ENCODE measurements at places on chromosomes 7 and 10.

- no peak for DNase-seq
These were observed 22.5 kb downstream of the ORC5 start for GRCh38 chr7:104185346-104185745.

- no peak for DNase-seq
These were observed 345.5 kb downstream of the LRMDA start for GRCh38 chr10:75776738-75777504.

DNA sequence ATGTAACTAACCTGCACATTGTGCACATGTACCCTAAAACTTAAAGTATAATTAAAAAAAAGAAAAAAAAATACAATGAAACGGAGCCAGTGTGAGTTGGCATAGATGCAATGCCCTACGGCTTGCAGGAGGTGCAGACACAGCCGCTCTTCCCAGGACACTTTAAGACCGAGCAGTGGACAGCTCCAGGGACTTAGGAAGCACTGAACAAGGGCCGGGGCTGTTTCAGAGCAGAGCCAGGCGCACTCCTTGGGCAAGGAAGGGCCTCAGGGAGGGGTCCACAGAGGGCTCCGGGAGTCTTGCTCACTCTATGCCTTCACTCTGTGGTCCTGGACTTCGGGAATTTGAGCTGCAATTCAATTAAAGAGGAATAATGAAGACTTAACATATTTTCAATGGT lies 355.3 kb downstream of the TCERG1L start:
- DNase-seq: no peak

- no peak for DNase-seq
These were observed 115.7 kb upstream of the GDF10 start for GRCh38 chr10:47184273-47184672.

- DNase-seq: no peak
These were observed 628.3 kb upstream of the PFKP start for GRCh38 chr10:2439000-2439399.

- DNase-seq: no peak
These were observed 7.9 kb upstream of the NSUN5 start for GRCh38 chr7:73316521-73316920.

- DNase-seq: no peak
These were observed 2.8 kb downstream of the GFRA1 start for GRCh38 chr10:116270126-116270770.

DNA sequence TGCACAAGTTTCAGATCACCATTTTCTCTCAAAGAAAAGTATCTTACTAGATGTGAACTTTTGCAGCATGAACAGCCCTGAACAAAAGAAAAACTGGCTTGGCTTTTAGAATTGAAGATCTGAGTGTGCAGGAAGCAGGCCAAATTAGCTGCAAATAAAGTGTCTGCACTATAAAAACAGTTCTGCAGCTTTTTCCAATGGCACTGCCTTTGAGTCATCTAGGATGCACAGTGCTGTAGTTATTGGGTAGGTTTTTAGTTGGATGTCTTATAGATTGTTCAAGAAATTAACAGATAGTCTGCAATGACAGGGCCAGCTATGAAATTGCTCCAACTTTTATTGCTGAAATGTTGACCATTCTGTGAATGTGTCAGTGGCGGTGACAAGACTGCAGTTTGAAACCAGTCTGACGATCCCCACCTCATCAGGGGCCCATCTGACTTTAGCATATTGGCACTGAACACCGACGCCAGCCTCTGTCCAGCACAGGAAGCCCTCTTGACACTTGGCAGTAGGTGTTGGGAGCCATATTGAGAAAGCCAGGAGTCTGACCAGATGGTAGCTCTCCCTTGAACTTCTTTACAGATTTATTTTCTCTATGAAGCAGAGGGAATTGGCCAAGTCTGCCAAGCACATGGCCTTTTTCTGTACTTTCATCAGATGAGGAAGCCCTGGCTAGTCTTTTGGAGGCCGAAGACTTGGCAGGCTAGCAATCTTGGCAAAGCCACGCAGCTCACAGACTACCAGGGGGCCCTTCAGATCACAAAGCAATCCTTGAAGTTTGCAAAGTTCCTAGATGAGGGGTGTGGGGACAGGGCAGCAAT lies 490.6 kb downstream of the NEBL start:
- DNase-seq: no peak

- no peak for DNase-seq
These were observed 139.3 kb downstream of the GLI3 start for GRCh38 chr7:42097752-42098151.

GRCh38 chr10:83075815-83076355 lies 1063.4 kb upstream of the GHITM start:
- no peak for DNase-seq

DNA sequence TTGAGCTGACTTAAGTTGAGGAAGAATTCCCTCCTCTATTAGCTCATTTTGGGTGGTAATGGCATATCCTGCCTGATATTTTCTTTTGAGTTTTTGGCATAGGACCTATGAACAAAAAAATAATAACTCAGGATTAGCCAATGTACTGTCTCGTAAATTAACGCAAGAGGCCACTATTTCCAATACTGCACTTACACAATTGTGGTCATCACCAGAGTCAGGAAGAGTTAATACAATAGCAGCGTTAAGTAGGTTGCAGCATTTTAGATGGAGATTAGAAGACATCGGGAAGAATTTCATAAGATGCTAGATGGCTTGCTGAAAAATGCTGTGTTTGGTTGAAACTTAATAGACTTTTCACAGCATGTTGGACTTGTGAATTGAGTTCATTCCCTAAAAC lies 36.4 kb downstream of the ANTXRL start:
- DNase-seq: no peak

GRCh38 chr10:3330663-3331062 lies 158.1 kb upstream of the PITRM1 start:
- DNase-seq: peak; percentile 57

DNA sequence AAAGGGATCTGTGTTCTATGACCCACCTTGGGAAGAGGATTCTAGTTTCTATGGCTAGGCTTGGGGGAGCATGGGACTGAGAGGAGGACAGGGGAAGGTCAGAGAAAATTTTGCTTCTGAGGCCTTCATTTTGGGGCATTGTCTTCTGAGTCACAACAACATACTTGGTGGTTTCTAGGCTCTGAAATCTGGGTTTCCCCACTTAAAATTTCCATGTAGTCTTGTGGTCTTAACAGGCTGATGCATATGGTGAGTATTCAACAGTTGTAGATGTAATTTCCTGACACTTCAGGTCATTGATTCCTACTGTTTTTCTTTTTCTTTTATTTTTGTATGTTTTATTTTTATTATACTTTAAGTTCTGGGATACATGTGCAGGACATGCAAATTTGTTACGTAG lies 88.5 kb downstream of the ANKRD7 start:
- DNase-seq: no peak

GRCh38 chr10:126408953-126409641 lies 20.8 kb upstream of the ADAM12 start:
- DNase-seq: no peak

DNA sequence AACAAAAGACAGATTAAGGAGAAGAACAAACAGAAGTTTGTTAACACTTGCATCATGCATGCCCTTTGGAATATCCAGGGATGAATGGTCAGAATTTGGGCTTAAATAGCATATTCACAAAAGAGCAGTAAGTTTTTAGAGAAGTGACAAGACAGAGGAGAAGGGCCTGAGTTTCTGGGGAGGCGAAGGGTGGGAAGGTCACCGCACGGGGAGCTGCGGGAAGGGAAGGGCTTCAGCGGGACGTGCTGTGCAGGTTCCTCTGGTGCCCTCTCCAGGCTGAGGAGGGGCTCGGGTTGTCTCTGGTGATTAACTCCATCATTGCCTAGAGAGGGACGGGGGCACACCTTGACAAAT lies 10.4 kb upstream of the ZNF22 start:
- DNase-seq: no peak

GRCh38 chr7:17593819-17594419 lies 295.5 kb downstream of the AHR start:
- no peak for DNase-seq

DNA sequence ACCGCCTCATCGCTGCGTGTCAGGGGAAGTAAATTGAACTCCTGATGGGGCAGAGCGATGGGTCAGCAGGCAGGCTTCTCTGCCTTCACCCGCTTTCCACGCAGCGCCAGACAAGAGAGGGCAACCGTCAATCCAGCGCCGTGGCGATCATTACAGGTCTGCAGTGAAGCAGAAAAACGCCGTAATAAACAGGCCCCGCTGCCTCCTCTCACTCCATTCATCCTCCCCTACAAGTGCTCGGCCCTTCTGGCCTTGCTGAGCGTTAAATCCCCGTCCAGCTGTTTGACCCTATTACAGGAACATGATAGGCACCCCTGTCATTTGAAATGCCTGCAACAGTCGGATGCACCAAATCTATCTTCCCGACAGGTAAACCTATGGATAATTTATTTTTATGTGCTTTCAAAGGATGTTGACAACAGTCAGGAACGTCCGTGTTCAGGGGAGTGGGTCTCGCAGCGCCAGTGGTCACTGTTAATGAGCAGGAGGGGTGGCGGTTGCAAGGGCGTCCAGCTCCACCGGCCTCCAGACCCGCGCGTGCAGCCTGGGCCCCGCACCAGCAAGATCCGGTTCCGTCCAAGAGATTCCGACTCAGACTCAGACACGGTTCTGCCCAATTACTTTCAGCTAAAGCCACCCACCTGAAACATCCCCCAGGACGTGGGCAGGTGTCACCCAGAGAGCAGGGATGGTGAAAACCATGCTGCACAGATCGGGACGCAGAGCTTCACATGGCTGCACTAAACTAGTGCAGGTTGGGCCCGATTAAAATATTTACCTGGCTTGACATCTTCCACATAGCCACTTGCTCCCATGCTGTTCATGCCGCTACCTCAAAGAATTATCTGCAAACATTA lies 508.0 kb upstream of the MGMT start:
- DNase-seq: no peak
